ENCODE measurements at places on chromosomes 12 and 14.

- DNase-seq: no peak
These were observed 259.2 kb upstream of the NOVA1 start for GRCh38 chr14:26856876-26857518.

DNA sequence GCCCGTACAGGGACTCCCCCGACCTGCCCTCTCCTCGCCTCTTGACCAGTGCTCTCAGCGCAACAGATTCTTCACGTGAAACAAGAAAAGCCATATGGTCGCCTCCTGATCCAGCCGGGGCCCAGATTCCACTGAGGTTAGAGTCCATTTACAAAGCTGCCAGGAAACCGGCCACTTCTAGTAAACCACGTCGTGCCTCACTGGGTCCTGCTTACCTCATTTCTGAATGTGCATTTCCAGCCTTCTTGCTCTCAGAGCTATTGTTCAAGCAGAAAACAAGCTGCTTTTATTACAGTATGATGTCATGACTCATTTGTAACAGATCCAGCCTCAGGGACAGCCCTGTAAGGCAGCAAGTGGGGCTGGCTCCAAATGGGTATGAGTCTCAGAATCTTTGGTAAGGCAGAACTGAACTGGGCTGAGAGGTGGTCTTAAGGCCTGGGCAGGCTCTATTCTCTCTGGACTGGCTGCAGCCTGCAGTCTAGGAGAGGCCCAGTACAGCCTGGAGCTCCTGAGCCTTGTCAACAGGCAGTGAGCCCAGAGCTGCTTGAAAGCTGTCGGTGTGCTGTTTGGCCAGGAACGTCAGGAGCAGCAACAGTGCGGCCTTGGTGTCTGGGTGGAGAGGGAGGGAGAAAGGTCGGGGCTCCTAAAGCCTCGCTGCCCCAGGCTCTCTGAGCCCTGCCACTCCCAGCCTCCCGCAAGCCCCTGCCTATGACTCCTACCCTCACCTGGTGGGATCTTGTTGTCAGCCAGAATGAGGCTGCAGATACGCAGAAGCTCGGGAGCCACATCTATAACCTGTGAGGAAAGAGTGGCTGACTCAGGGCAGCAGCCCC lies 8.3 kb downstream of the REC8 start:
- DNase-seq: no peak

DNA sequence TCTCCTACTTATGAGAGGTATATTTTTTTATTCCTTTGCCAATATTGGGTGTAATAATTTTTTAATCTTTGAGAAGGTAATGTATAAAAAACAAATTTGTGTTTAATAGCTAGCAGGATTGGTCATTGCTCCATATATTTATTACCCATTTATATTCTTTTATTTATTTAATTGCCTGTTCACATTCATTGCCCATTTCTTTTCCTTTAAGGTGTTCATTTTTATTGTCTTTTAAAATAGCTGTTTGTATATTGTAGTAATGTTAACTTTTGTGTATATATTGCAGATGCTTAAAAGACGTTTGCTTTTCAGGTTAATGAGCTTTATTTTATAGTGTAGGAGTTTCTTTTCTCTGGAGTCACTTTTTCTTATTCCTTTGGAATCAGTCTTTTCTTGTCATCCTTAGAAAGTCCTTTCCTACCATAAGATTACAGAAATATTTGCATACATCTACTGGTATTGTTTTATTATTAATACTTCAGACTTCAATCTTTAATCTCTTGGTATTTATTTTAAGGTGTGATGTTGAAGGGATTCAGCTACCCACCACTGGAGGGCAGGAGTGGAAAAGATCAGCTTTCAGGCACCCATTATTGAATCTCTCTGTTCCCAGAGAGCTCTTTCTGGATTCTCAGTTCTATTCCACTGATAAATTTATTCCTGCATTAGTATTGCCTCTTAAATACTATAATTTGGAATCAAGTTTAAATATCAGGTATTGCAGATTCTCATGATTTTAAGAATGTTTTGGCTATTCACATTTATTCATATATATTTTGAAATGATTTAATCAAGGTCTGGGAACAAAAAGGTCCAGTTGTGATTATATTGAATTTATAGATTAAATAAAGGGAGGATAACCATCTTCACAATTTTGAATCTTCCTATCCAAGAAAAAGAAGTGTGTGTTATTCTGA lies 17.3 kb downstream of the PPM1A start:
- peak; percentile 11 for DNase-seq

DNA sequence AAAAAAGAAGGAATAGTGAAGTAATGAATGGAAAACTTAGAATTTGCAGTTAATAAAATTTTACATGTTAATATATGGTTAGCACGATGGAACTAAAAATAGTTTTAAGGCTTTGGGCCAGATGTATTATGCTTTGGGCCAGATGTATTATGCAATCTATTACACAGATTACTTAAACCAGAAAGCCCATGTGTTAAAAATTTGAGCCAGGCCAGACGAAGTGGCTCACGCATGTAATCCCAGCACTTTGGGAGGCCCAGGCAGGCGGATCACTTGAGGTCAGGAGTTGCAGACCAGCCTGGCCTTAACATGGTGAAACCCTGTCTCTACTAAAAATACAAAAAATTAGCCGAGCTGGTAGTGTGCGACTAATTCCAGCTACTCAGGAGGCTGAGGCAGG lies 17.2 kb downstream of the IFT81 start:
- no peak for DNase-seq

GRCh38 chr12:54759751-54760150 lies 94.6 kb upstream of the MUCL1 start:
- no peak for DNase-seq

DNA sequence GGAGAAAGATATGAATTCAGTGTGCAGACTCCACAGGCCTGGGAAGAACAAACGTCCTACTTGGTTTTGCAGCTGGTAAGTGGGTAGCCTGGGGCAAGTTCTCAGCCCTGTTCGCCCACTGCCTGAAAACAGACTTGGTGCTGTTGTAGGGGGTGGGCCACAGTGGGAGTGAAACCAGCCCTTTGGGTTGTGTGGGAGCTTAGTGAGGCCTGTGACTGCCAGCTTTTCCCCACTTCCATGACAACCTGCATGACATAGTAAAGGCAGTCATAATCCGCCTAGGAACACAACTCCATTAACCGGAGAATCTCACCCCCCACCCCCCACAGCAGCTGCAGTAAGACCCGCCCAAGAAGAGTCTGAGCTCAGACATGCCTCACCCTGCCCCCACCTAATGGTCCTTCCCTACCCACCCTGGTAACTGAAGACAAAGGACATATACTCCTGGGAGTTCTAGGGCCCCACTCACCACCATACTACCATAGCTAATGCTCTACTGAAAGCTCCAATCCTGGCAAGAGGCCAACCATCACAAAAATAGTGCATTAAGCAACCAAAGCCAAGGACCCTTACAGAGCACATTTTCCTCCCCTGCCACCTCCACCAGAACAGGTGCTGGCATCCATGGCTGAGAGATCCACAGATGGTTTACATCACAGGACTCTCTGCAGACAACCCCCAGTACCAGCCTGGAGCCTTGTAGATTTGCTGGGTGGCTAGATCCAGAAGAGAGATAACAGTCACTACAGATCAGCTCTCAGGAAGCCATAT lies 39.8 kb upstream of the LMNTD1 start:
- no peak for DNase-seq

- DNase-seq: no peak
These were observed 33.1 kb upstream of the G2E3 start for GRCh38 chr14:30525833-30526232.

DNA sequence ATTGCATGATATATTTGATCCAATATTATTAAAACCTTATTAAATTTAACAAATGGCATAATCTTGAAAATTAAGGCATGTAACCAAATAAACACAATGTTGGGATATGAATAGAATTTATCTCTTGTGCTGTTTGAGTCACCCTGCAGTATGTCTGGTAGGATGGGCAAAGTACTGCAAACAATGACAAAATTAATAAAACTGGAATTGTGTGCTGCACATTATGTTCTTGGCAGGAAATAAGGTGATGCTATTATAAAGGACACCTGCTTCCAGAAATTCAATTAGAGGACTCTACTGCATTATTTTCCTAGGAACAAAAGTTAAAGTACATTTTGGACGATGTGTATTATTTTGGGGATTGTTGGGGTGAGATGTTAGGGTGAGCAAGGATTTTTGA lies 132.7 kb downstream of the PPFIA2 start:
- no peak for DNase-seq

Data from naive B cell (primary cell).